ENCODE measurements at places on chromosomes 16 and 17.

- DNase-seq = peak; percentile 32
Observed at GRCh38 chr16:67555795-67556212, 6.5 kb upstream of the CTCF start.

DNA sequence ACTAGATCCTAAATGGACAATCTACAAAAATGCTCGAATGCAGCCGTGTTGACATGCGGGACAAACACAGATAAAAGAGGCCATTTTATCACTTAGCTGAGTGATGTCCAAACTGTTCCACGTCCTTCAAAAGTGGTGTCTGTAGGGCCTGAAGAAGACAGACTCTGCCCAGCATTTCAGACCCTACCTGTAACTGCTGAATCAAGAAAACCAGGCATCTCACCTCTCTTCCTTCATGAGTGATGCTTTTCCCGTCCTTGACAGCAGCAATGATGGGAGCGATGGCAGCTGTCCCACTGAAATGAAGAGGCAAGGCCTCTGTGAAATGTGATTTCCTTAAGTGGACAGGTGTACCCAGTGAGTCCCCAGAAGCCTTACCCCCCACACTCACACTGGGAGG is 12.3 kb downstream of the ELAC2 start:
- DNase-seq = no peak

GRCh38 chr16:57622361-57623250 is 5.8 kb upstream of the ADGRG1 start:
- peak; percentile 18 for DNase-seq

- DNase-seq = no peak
Observed at GRCh38 chr17:32601866-32602265, 115.1 kb downstream of the CDK5R1 start.

GRCh38 chr16:73166947-73167550 is 119.1 kb upstream of the ZFHX3 start:
- no peak for DNase-seq

DNA sequence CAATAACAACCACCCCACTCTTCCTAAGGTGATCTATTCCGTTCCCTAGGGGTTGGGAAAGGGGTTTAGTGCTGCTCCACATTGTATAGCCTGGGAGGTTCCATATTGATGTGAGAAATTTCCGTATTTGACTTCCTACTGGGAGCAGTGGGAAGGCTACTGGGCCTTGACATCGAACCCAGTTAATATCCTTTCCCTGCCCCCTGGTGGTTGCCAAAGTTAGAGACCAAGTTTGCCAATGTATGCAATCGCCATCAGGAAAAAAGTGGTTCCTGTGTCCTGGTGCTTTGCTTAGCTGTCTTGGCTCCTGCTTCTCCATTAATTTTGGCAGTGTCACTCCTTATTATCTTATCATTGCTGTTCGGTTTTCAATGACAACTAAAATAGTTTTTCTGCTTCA is 914.9 kb downstream of the KCNJ2 start:
- no peak for DNase-seq

DNA sequence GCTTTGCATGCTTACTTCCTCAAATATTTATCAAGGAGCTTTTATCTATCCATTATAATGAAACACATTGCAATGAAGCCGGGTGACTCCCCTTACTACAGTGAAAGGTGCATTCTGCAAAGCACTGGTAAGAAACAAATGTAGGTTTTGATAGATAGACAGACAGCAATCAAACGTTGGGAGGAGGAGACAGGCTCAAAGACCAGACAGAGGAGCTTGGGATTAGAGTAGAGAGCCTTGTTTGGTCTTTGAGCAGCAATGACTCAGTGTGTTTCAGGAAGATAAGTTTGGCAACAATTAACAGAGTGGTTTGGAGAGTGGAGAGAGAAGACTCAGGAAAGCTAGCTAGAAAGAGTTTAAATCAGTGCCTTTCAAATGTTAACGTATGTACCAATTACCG is 68.8 kb downstream of the ZNF18 start:
- no peak for DNase-seq

- no peak for DNase-seq
Observed at GRCh38 chr16:29025218-29025617, 40.4 kb downstream of the LAT start.

- no peak for DNase-seq
Observed at GRCh38 chr17:77354670-77355455, 214.1 kb downstream of the SEC14L1 start.

- DNase-seq = no peak
Observed at GRCh38 chr17:61029181-61029580, 351.5 kb downstream of the BCAS3 start.

GRCh38 chr16:23374721-23375510 is 72.8 kb downstream of the SCNN1B start:
- DNase-seq = no peak

- DNase-seq = no peak
Observed at GRCh38 chr16:85513649-85514048, 99.5 kb upstream of the GSE1 start.

GRCh38 chr16:12078405-12079280 is 102.1 kb downstream of the SNX29 start:
- DNase-seq = no peak

DNA sequence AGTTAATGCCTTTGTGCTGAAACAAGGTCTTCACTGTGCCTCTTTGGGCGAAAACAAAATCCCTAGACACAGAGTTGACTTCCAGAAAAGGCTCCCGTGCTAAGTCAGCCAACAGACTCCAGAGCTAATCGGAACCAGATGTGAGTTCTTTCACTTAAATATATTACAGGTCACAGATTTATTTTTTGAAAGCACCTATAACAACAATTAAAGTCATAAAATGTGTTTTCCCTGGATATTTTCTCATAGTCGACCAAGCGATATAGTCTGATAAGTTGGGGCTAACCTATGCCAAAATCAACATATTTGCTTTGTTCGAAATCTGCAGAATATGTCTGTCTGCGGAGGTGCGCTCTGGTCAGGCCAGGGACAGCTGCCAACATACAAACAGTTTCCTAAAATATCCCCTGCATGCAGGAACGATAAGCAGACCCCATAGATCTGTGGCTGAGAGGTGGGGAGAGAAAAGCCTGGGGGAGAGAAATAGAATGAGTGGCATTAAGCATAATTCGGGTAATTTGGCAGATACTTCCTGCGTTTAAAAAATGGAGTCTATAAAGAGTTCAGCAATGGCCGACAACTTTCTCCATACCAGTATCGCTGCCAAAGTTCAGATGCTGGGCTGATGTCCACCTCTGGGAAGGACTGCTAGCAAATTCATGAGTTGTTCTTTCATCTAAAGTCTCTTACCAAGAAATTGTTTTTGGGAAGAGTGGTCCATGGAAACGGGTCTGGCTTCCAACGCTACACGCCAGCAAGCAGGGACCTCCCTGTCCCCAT is 50.8 kb upstream of the MYH10 start:
- DNase-seq = no peak

DNA sequence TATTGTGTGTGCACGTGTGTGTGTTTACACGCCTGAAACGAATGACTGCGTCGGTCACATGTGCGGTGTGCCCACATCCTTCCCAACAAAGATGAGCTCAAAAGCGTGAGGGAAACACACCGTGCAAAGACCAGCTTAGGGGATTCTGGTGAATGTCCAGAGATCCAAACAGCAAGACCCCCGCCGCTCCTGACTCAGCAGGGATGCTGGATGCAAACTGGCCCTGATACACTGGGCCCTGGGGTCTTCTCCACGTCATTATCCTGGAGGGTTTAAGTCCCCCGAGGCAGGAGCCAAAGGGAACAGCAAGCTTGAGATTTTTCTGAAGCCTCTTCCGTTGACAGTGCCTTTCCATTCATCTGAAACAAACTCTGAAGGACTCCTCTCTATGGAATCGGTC is 59.2 kb downstream of the TBC1D16 start:
- no peak for DNase-seq

GRCh38 chr17:56160422-56160821 is 7.1 kb downstream of the ANKFN1 start:
- no peak for DNase-seq

GRCh38 chr17:60724647-60725046 is 47.0 kb downstream of the BCAS3 start:
- no peak for DNase-seq

DNA sequence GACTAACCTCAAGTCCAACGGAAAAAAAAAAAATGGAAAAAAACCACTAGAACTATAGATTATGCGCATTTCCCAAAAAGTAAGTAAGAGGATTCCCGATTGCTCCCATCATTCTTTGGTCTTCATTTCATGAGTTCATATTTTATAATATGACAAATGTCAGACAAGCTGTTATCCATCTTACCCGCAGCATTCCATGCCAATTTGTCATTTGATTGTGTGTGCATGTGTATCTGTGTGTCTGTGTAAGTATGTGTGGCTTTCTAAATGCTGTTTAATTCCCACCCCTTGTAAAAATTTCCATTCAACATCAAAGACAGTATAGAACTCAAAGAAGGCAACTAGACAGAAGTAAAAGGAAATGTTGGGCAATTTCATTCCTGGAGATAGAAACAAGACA is 434.1 kb downstream of the CDH11 start:
- DNase-seq = peak; percentile 49

- peak; percentile 81 for DNase-seq
Observed at GRCh38 chr16:11497851-11498289, 88.8 kb downstream of the LITAF start.

DNA sequence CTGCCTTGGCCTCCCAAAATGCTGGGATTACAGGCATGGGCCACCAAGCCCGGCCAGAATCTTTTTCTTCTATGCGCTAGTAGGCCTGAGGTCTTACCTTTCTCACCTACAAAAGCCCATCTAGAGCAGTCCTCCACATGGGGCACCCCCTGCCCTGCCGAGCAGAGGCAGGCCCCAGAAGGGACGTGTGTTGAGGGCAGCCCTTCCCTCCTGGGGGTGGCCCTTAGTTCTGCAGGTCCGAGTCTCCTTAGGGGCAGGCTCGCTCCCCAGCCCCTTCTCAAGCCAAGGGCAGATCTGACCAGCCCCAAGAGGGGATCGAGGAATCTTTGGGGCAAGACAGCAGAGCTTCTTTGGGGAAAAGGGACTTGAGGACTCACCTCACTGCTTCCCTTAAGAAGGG is 17.9 kb upstream of the ALDH3A1 start:
- DNase-seq = no peak

DNA sequence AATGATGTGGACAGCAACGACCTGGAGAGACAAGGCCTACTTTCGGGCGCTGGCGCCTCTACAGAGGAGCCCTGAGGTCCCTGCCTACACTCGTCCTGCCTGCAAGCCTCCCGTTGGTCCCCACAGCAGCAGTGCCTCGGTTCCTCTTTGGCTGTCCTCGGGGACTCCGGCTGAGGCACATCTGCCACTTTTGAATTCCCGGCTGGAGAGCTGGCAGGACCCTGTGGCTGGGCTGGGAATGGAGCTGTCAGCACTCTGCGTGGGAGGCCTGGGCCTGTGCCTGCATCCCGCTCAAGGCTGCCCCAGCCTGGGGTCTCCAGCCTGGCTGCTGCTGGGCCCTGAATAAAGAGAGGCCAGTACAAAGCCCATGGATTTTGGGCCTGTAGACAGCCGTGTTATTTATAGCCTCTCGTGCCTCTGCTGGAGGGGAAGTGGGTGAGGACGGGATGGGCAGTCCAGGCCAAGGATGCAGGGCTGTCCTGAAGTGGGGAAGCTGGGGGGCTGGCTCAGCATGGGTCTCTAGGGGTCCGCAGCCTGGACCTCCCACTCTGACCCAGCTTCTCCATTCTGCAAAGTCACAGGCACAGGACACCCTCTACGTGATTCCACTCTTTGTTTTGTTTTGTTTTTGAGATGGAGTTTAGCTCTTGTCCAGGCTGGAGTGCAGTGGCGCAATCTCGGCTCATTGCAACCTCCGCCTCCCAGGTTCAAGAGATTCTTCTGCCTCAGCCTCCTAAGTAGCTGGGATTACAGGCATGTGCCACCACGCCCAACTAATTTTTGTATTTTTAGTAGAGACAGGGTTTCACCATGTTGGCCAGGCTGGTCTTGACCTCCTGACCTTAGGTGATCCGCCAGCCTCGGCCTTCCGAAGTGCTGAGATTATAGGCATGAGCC is 10.6 kb upstream of the SPNS2 start:
- no peak for DNase-seq

DNA sequence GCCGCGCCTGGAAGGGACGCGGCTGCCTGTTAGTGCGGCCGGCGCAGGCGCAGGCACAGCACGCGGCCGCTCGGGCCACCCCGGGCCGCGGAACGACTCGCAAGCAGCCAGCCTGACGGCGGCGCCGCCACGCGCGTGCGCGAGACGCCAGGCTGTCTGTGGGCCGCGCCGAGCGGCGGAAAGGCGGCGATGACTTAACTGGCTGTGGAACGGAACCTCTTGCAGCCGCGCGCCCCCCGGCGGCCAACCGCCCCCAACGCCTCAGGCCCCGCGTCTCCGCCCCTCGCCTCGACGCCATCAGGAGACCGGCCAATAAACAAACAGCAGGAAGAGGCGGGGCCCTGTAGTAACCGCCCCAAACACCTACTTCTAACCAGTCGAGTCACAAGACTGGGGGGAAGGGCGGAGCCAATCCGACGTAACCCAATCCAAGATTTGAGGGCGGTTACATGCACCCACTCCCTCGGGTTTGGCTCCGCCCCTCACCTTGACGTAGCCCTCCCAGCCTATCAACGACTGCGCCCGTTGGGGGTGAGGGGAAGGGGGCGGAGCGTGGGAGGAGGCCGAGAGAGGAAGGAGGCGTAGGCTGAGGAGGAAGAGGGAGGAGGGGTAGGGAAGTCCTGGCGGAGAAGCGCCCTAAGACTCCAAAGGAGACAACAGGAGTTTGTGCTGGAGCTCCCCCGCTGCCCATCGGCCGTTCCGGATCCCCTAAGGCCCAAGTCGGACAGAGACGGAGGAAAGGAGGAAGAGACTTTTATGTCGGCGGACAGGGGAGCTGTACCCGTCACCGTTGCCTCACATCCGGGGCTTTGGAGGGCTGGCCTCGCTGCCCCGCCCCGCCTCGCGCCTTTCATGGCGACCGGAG is at the start of gene FBRS:
TSS of gene FBRS (plus strand) at position 566 of the 865 bp plus-strand sequence. CDS start 1,088 bp downstream, outside the sequence.
- peak; percentile 99 for DNase-seq

DNA sequence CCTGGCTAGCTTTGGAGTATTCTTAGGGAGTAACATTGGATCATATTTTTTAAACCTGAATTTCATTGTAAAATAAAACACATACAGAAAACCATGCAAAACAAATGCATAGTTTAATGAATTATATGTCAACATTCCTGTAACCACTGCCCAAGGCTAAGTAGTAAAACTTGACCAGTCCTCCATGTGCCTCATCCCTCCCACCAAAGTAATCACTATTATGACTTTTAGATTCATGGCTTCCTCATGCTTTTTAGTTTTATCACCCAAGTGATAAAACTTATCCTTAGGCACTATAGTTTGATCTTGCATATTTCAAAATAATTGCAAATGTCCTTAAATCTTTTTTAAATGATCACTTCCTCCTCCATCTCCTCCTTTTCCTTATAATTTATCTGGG is 20.4 kb downstream of the PRKCA start:
- no peak for DNase-seq

Data from SW480 (cell line).